Adrenal gland (tissue), 19 donors: ENCODE measurements at places on chromosomes 4 and X. TPM values are rescaled to one million over a fixed set of nuclear protein-coding genes. Genes with fewer than 3 reads are reported as not detected.

Gene SMIM31
- polyA plus RNA-seq = not detected

Gene TREX2
- polyA plus RNA-seq = 1.7 TPM

Gene CYSLTR1
- polyA plus RNA-seq = 0.88 TPM

Gene NMU
- 0.24 TPM for polyA plus RNA-seq

Gene TLR7
- polyA plus RNA-seq = 0.20 TPM

Gene GAGE12F
- polyA plus RNA-seq = not detected

Gene RBBP7
- 532 TPM for polyA plus RNA-seq

Gene FGD1
- 8.6 TPM for polyA plus RNA-seq

Gene UGT2A1
- polyA plus RNA-seq = not detected

DNA sequence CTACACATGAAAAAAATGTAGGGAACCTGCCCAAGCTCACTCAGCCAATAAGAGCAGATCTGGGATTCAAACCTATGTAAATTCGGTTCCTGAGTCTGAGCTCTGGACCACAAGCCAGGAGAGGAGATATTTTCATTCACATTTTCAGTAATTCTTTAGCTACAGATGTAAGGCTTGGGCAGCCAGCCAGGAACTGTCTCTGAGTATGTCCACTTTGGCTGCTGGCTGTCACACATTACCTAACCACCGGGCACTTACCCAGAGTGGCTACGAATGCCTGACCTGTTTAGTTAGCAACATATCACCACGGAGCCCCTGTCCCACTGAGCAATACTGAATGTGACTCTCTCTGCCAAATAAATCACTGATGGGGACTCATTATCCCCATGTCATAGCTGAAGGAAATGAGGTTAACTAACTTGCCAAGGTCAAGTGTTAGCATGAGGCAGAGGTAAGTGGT lies 15.3 kb downstream of the USP46 start:
- H3K27me3 ChIP-seq = no peaks in the 10 kb centered on the region
- no peak overlapping the region for H3K4me3 ChIP-seq
- H3K4me1 ChIP-seq = peaks cover 38% of the 10 kb centered on the region
- H3K27ac ChIP-seq = no peak overlapping the region
- peak; percentile 88 for DNase-seq

DNA sequence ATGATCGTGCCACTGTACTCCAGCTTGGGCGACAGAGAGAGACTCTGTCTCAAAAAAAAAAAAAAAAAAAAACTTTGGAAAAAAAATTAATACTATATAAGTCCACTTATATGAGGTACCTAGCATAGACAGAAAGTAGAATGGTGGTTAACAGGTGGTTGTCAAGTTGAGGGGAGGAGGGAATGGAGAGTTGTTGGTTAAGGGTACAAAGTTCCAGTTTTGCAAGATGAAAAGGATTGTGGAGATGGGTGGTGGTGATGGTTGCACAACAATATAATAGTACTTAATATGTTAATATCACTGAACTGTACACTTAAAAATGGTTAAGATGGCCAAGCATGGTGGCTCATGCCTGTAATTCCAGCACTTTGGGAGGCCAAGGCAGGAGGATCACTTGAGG lies 4.1 kb upstream of the IL9R start:
- H3K27me3 ChIP-seq = no peaks in the 10 kb centered on the region
- no peaks in the 10 kb centered on the region for H3K4me1 ChIP-seq
- H3K27ac ChIP-seq = no peak overlapping the region
- H3K36me3 ChIP-seq = no peaks in the 10 kb centered on the region
- DNase-seq = no peak
- no peak overlapping the region for H3K4me3 ChIP-seq

DNA sequence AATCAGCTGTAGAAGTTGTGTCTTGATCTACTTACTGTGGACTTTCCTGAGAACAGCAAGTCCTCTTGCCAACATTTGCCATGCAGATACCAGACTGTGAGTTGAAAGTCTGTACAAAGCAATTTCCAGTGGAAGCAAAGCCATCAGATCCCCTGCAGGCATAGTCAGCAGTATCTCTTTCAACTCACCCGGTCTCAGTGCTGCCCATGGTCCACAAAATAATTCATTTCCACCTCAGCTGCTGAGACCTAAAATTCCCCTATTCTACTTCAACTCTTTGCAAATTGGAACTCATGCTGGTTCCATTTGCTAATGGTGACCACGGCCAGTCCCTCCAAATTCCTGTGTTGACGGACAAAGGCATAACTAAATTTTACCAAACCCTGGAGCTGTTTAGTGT lies 46.0 kb upstream of the RPL34 start:
- DNase-seq = no peak
- no peaks in the 10 kb centered on the region for H3K36me3 ChIP-seq
- no peak overlapping the region for H3K27ac ChIP-seq
- no peaks in the 10 kb centered on the region for H3K27me3 ChIP-seq
- no peak overlapping the region for H3K4me3 ChIP-seq

- H3K4me1 ChIP-seq = no peaks in the 10 kb centered on the region
- H3K27ac ChIP-seq = no peak overlapping the region
- no peak overlapping the region for H3K4me3 ChIP-seq
Observed at GRCh38 chr4:48093991-48094416, 40.0 kb downstream of the TXK start.

DNA sequence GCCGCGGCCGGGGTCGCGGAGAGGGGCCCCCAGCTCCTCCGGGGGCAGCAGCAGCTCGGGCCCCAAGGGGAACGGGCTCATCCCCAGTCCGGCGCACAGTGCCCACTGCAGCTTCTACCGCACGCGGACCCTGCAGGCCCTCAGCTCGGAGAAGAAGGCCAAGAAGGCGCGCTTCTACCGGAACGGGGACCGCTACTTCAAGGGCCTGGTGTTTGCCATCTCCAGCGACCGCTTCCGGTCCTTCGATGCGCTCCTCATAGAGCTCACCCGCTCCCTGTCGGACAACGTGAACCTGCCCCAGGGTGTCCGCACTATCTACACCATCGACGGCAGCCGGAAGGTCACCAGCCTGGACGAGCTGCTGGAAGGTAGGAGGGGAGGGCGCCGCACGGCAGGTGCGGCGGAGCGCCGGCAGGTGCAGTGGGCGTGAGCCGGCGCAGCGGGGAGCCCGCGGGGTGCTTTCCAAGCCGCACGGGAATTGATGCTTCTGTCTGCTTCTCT lies 886 bp downstream of the DCLK2 start:
- H3K27ac ChIP-seq = no peak overlapping the region
- DNase-seq = peak; percentile 68
- H3K36me3 ChIP-seq = no peaks in the 10 kb centered on the region
- H3K4me3 ChIP-seq = peak overlapping the region; percentile 4
- no peaks in the 10 kb centered on the region for H3K27me3 ChIP-seq
- H3K4me1 ChIP-seq = peaks cover 17% of the 10 kb centered on the region

DNA sequence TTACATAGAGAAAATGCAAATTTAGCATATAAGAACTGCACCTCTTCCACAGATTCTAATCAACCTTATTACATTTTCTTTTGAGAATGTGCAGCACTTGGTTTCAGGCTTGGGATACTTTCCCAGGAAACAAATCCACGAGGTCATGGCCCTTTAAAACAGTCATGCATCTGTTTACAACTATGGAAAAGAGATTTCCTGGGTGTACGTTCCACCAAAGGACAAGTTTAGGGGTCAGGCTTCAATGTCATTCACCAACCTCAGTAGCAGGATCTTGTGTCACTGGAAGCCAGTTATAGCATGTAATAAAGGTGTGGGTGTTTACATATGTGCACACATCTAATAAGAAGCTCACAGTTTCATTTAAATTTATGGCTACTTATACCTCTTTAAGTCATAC lies 30.7 kb downstream of the EREG start:
- no peaks in the 10 kb centered on the region for H3K27me3 ChIP-seq
- no peak for DNase-seq
- no peak overlapping the region for H3K4me3 ChIP-seq
- H3K27ac ChIP-seq = no peak overlapping the region
- no peaks in the 10 kb centered on the region for H3K36me3 ChIP-seq

DNA sequence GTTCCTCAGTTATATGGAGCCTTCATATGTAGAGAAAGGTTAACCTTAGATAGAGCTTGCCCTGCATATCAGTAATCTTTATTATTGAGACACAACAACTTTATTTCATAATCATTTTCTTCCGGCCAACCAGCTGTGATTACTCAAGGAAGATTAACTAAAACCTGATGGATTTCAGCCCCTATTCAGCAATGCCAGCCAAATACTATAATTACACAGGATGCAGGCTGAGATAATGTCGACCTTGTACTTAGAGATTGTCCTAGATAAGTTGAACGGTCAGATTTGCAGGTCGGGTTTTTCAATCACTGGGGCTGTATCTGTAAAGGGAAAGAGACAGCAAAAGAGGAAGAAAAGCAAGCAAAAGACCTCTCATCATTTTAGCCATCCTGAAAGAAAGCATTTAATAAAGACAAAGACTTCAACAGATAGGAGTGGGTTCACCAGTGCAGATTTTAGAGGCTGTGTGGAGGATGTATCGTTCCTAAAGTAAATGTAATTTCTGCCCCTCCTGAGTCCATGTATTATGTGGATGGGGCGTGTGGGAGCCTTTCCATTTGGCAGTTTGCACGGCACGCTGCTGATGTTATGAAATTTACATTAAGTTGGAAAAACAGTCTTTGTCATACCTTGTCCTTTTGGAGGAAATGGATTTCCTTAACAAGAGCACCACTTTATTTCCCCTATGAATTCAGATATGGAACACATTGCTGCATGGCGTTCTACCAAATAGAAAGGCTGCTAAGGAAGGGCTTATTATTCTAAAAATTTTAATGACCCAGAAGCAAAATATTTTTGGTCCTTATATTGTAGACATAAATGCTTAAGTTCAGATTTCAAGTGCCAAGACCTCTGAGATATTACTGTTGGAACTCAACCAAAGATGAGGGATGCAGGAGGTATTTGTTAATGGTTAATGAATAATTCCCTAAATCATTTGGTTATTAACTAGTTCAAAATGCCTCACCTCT lies 496.7 kb downstream of the SPRY1 start:
- H3K27me3 ChIP-seq = no peaks in the 10 kb centered on the region
- peaks cover 21% of the 10 kb centered on the region for H3K4me1 ChIP-seq
- H3K27ac ChIP-seq = peak overlapping the region; percentile 24
- peak; percentile 35 for DNase-seq
- H3K4me3 ChIP-seq = no peak overlapping the region

DNA sequence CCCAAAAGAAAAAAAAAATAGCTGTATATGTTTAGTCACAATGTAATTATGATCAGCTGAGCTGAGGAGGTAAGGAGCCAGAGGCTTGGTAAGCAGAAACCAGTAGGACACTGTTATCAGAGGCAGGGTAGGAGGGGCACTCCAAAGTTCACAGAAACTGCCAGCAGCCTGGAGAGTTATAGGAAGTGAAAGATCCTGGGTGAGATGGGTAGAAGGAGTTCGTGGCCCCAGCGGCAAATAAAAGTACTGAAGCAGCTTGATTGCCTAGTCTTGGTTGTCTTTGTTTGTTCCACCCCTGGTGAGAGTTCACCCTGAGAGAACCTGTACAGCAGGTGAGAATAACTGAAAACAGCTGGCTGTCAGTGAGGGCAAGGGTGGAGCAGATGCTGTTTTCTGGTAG lies 340.8 kb downstream of the ADGRL3 start:
- H3K27ac ChIP-seq = no peak overlapping the region
- H3K4me3 ChIP-seq = no peak overlapping the region
- H3K27me3 ChIP-seq = no peaks in the 10 kb centered on the region
- H3K36me3 ChIP-seq = no peaks in the 10 kb centered on the region

DNA sequence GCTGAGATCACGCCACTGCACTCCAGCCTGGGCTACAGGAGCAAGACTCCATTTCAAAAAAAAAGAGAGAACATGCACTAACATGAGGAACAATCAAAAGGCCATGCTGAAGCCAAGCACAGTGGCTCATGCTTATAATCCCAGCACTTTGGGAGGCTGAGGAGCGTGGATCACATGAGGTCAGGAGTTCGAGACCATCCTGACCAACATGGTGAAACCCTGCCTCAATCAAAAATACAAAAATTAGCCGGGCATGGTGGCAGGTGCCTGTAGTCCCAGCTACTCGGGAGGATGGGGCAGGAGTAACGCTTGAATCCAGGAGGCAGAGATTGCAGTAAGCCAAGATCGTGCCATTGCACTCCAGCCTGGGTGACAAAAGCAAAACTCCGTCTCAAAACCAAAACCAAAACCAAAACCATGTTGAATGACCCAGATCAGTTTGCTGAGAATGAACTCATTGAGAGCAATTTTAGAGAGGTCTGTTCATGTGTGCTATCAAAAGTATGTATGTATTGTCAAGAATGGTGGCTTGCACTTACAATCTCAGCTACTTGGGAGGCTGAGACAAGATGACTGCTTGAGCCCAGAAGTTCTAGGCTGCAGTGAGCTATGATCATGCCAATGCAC lies 44.8 kb downstream of the PDS5A start:
- H3K27ac ChIP-seq = no peak overlapping the region
- no peaks in the 10 kb centered on the region for H3K36me3 ChIP-seq
- no peaks in the 10 kb centered on the region for H3K27me3 ChIP-seq
- H3K4me3 ChIP-seq = no peak overlapping the region
- no peaks in the 10 kb centered on the region for H3K4me1 ChIP-seq

DNA sequence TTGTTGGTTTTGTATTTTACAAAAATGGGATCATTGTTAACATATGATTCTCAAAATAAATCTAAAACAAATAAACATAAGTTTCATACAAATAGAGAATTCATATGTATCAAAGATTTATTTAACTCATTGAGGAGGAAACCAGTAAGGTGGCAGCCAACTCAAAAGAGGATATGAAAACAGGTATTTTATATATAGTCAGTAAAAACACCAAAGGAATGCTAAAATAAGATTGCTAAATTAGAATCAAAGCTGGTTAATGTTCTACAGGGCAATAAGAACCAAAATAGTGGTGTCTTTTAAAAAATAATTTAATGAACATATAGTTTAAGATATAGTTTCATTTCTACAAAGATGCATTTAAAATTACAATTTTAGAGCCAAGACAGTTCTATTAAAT lies 23.1 kb downstream of the XKRX start:
- peaks cover 10% of the 10 kb centered on the region for H3K27me3 ChIP-seq
- H3K36me3 ChIP-seq = no peaks in the 10 kb centered on the region

DNA sequence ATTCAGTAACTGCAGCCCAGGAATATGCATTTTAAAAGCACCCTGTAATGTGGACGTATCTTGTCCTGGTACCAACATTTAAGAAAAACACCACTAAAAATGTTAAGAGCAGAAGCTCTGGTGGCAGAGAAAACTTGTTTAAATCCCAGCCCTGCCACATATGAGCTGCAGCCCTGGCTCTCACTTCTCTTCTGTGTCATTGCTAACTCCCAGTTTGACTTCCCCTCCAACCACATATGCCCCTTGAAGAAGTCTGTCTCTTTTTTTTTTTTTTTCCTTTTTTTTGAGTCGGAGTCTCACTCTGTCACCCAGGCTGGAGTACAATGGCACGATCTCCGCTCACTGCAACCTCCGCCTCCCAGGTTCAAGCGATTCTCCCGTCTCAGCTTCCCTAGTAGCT lies 14.8 kb downstream of the LHFPL1 start:
- H3K27me3 ChIP-seq = peaks cover 3% of the 10 kb centered on the region
- H3K27ac ChIP-seq = no peak overlapping the region
- H3K4me1 ChIP-seq = no peaks in the 10 kb centered on the region
- no peaks in the 10 kb centered on the region for H3K36me3 ChIP-seq
- DNase-seq = no peak

- no peaks in the 10 kb centered on the region for H3K4me1 ChIP-seq
- no peaks in the 10 kb centered on the region for H3K36me3 ChIP-seq
- no peak overlapping the region for H3K4me3 ChIP-seq
- no peak overlapping the region for H3K27ac ChIP-seq
- DNase-seq = no peak
Observed at GRCh38 chr4:21795091-21795490, 153.5 kb downstream of the KCNIP4 start.

- no peaks in the 10 kb centered on the region for H3K27me3 ChIP-seq
- no peak for DNase-seq
- H3K4me1 ChIP-seq = no peaks in the 10 kb centered on the region
- no peaks in the 10 kb centered on the region for H3K36me3 ChIP-seq
Observed at GRCh38 chr4:168475745-168476144, 4.5 kb downstream of the DDX60L start.
